ENCODE measurements at places on chromosomes 12 and 14.

GRCh38 chr12:49232940-49233841, 31.7 kb upstream of the TUBA1C start:
- no peak for DNase-seq

GRCh38 chr14:82441270-82441669, 907.6 kb upstream of the SEL1L start:
- DNase-seq, result no peak

DNA sequence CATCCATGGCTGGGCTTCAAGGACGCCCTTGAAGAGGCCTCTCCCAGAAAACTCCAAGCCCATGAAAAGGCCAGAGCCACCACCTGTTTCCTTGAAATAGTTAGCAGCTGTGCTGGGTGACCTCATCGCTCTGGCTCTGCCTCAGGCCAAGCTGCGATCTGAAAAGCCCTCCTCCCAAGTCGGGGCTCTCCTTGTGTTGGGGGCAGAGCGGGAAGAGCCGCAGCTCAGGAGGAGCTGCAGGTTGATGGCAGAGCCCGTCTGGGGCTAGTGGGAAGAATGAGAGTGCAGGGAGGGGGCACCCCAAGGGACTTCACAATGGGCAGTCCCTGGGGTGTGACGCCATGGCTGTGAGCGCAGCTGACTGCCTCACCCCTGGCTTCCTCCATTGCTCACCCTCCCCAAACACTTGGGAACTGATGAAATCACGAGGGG, 50.0 kb upstream of the STON2 start:
- DNase-seq, result no peak

GRCh38 chr12:18580291-18580690, 157.5 kb downstream of the PLCZ1 start:
- DNase-seq, result no peak
